ENCODE measurements at places on chromosomes 7 and 10.

- DNase-seq: no peak
Measured at GRCh38 chr10:91590904-91591796, 41.7 kb downstream of the PPP1R3C start.

- no peak for DNase-seq
Measured at GRCh38 chr10:104255311-104255981, 754 bp downstream of the GSTO1 start.

- no peak for DNase-seq
Measured at GRCh38 chr7:46746695-46747687, 825.9 kb upstream of the IGFBP3 start.

- no peak for DNase-seq
Measured at GRCh38 chr7:124032369-124033094, at the start of gene TMEM229A. TSS of gene TMEM229A (minus strand) at chr7:124033067. CDS start at chr7:124033003, 64 bp downstream.

DNA sequence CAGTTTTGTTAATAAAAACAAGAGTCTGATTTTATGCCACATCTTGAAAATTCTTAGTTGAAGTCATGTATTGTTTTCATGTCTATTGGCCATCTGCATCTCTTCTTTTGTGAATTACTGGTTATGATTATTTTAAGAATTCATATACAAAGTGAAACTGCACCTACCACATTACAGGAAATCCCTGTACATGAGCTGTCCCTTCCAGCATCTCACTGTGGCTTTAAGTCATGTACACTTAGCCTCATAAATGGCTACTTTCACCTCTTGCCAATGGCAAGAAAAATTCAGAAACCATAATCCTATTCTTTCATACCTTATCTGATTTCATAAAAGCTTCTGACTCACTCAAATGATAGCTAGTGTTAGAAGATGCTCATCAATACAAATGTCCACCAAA lies 48.6 kb downstream of the CRTAC1 start:
- no peak for DNase-seq

DNA sequence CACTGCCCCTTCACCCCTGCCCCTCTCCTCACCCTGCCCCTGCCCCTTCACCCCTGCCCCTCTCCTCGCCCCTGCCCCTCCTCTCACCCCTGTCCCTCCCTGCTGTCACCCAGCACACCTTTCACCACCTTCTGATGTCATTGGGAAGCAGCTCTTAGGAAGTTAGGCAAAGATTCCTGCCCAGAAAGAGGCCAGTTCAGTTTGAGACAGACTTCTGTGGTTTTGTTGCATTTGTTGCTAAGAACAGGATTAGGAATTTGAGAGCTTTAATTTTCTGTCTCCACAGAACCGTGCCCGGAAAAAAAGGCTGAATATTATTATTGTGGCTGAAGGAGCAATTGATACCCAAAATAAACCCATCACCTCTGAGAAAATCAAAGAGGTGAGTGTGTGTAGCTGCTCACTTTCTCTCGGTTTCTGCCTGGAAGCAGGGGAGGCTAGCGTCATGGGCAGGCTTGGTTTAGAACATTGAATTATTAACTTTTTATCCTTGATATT lies 39.6 kb downstream of the PFKP start:
- DNase-seq: no peak

DNA sequence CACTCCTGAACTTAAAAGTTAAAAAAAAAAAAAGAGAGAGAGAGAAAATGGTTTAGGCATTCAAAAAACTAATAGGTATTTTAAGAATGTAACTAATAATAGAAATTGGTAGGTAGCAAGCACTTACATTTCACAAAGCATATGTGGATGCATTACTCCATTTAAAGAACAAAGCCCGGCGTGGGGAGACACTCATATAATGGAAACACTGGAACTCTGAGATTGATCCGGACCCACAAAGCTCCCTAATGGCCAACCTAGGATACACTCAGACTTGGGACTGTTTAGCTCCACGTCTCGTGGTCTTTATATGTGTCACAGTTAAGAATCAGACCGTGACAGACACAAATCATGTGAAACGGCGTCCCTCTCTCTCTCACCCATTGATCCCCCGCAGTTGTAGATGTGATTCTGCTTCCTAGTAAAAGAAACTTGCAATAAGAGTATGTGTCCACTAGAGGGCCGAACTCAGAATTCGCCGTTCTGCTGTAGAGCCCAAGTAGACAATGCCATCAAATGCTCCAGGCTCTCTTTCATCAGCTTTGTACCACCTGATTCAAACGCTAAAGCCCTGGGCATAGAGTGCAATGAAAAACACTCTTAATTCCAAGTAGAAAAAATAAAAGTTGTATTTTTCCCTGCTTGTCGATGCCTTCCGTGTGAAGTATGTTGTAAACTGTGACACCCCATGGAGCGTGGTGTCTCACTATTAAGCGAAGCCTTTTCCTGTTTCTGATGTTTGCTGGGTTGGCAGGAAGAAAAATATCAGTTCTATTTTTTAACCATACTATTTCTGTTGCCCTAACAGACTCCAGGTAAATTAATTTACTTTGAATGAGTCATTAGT lies 429.0 kb upstream of the MTPN start:
- DNase-seq: no peak

- no peak for DNase-seq
Measured at GRCh38 chr7:157549612-157550299, 213.0 kb downstream of the DNAJB6 start.

GRCh38 chr10:72292223-72292691 lies 18.5 kb downstream of the DDIT4 start:
- DNase-seq: no peak

GRCh38 chr10:23813687-23814086 lies 374.8 kb downstream of the OTUD1 start:
- no peak for DNase-seq

GRCh38 chr7:30757342-30757692 lies 5.4 kb downstream of the INMT start:
- no peak for DNase-seq

DNA sequence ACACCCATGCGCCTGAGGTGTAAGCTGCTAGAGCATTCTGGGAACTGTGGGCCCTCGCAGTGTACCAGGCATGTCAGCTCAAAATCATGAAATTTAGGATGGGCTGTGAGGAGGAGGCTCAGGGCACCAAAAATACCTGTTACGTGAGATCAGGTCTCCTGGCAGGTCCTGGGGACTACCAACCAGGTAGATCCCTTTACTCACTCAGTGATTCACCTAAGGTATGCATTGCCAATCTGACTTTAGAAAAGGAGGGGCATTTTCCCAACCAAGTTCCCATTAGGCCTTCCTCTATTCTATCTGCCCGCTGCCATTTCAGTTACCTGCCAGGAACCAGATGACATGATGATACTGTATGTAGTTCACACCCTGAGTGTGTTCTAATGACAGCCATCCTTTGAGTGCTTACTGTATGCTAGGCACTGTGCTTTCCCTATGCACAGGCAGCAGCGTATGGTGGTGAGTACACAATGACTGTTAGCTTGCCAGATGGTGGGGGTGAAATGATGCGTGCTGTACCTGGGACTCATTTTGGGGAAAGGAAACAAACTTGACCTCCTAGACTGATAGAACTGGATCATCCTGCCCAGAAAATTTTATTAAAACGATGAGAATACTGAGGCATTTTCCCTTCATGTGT lies 62.0 kb downstream of the CFAP58 start:
- DNase-seq: no peak

- DNase-seq: no peak
Measured at GRCh38 chr10:77553311-77553710, 84.3 kb downstream of the KCNMA1 start.

DNA sequence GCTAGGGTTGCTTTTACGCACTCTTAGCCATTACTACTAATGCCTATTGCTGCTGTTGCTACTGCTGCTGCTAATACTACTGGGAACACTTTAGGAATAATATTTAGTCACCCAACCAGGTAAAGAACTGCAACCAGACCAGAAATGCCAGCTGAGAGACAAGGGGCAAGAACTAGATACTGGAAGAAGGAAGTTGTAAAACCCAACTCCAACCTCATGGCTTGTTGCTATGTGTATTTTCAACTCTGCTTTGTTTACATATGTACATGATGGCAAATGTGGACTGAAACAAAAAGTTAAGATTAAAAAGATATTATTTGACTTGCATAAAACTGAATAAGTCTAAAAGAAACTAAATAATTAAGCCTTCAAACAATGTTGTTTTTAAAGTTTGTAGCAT lies 177.7 kb downstream of the GNAT3 start:
- no peak for DNase-seq

- no peak for DNase-seq
Measured at GRCh38 chr10:51789118-51789517, 89.7 kb upstream of the CSTF2T start.

GRCh38 chr10:36188080-36188453 lies 546.0 kb upstream of the FZD8 start:
- no peak for DNase-seq

- no peak for DNase-seq
Measured at GRCh38 chr7:132485600-132486273, 90.5 kb downstream of the PLXNA4 start.

- no peak for DNase-seq
Measured at GRCh38 chr7:106583100-106583499, 77.9 kb downstream of the CCDC71L start.

DNA sequence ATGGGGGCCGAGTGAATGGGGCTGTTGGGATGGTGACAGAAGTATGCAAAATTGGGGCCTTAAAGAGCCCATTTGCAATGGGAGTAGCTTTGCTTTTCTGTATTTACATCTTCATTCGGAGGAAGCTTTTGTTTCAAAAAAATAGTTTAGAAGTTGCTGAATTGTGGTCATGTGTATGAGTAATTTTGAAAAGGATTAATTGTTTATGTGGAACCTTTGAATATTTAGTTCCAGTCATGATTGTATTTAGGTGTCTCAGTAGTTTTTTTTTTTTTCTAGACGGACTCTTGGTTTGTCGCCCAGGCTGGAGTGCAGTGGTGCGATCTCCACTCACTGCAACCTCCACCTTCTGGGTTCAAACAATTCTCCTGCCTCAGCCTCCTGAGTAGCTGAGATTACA lies 37.2 kb downstream of the RBM33 start:
- no peak for DNase-seq

DNA sequence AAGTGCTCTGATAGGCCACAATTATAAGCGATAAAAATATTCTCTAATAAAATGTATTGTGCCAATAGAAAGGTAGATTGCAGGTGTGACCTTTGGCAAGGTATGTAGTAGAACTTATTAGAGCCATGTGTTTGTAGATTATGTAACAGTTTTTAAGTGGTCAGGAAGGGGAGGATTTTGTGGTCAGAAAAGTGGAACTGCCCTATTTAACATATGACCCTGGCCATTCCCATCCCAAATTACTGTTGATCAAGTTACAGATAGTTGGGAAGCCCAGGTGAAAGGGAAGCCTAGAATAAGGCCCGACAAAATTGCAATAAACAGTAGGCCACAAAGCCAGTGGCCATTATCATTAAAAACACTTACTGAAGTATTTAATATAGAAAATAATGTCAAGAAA lies 89.2 kb downstream of the SPAG6 start:
- no peak for DNase-seq

DNA sequence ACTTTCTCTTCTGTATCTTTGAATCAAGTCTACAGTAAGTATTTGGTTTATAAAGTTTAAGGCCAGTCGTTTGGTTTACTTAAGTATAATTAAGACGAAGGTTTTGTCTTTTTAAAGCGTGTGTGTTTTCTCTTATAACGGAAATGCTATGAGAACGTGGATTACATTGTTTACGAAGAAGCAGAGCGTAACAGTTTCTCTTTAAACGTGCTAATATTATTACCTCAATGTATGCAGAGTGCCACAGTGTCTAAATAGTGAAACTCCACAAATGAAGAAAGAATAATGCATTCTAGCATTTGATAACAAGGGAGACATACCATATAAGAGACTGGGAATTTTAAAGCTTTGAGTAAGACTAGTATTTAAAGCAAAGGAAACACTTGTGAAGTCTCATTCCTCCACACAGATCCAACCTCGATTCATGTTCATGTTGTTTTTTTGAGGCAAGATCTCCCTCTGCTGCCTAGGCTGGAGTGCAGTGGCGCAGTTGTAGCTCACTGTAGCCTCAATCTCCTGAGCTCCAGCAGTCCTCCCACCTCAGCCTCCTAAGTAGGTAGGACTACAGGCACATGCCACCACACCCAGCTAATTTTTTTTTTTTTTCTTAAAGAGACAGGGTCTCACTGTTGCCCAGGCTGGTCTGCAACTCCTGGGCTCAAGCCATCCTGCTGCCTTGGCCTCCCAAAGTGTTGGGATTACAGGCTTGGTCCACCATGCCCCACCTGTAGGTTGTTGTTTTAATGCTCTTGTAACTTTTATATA lies 75.1 kb downstream of the ANKRD61 start:
- DNase-seq: no peak

GRCh38 chr10:128859738-128860386 lies 607.2 kb upstream of the MGMT start:
- no peak for DNase-seq

GRCh38 chr10:129089341-129089740 lies 377.7 kb upstream of the MGMT start:
- DNase-seq: no peak

- no peak for DNase-seq
Measured at GRCh38 chr7:14769261-14769660, 133.3 kb downstream of the DGKB start.

DNA sequence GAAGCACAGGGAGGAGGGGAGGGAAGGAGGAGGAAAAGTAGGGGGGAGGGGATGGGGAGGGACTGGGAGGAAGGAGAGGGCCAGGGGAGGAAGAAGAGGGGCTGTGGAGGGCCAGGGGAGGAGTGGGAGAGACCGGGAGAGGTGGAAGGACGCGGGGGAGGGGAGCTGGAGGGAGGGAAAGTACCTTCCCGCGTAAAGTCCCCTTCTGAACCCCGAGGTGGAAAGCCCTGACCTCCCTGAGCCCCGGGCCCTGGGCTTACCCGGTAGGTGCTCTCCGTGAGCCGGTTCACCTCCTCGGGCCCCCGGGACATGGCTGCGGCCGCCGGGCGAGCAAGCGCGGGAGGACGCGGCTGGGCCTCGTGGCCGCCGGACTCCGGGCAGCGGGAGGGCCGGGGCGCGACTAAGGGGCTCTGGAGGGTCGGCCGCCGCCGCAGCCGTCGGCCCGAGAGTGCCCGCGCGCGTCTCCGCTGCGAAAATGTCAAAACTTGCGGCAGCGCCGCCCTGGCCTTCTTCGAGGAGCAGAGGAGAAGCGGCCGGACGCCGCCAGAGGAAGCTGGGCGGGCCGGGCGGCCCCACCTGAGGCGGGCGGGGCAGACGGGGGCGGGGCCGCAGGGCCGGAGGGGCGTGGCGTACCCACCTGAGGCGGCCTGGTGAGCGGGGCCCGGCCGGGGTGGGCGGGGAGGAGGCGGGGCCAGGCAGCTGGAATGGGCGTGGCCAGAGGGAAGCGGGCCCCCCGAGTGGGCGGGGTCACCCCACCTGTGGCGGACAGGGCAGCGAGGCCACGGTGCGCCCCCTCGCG lies at the start of gene BAIAP2L1:
Gene BAIAP2L1 (minus strand): TSS at position 549 of the 799 bp plus-strand sequence. CDS start 238 bp downstream, at position 311.
- peak; percentile 58 for DNase-seq

DNA sequence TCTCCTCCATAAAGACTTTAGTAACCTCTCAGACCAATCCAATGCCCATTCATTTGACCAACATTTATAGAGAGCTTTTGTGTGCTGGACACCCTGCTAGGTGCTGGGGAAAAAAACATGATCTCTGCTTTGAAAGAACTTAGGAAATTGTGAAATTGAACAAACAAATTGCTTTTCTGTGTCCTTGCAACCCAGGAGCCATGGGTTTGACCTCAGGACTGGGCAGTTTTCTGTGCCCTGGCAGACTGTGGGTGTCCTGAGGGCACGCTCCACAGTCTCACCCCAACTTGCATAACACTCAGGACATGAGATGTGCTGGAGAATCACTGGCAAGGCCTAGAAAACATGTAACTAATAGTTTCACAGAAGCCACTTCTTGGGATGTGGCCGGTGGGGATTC lies 429.1 kb upstream of the ZMIZ1 start:
- no peak for DNase-seq
